ENCODE measurements at places on chromosomes 6 and 20.

DNA sequence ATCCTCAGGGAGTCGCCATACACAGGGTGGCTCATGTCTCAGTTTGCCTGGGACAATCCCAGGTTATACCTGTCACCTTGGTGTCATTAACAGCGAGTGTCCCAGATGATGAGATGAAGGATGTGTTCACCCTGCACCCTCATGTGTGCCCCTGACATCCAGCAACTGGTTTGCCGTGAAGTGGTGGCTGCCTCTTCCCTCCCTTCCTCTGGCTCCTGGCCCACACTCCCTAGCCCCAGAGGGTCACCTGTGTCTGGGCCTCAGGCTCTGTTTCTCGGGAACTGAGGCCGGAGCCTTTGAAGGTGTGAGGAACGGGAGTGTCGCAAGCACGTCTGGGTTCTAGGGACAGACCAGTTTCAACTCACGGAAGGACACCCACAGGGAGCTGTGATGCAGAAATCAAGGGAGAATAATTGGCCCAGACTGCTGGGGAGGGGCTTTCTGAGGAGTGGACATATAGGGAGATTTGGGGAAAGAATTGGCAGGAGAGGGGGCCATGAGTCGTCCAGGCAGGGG lies 35.8 kb upstream of the PHACTR3 start:
- no peak for DNase-seq

GRCh38 chr6:36989264-36989663 lies 3.3 kb upstream of the MTCH1 start:
- no peak for DNase-seq

DNA sequence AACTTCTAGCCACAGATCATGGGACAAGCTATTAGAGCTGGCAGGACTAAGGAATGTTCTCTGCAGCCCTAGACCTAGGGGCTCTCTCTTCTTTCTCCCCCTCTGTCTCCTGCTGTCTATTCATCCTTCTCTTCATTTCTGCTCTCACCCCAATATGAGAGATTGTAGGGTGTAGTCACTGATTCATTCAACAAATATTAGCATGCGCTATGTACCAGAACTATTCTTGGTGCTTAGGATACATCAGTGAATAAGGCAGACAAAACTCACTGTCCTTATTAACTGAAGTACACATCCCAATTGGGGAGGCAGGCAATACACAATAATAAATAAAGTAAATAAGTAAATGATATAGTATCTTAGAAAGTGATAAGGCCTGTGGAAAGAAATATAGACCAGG lies 14.7 kb upstream of the SIRPB2 start:
- no peak for DNase-seq

DNA sequence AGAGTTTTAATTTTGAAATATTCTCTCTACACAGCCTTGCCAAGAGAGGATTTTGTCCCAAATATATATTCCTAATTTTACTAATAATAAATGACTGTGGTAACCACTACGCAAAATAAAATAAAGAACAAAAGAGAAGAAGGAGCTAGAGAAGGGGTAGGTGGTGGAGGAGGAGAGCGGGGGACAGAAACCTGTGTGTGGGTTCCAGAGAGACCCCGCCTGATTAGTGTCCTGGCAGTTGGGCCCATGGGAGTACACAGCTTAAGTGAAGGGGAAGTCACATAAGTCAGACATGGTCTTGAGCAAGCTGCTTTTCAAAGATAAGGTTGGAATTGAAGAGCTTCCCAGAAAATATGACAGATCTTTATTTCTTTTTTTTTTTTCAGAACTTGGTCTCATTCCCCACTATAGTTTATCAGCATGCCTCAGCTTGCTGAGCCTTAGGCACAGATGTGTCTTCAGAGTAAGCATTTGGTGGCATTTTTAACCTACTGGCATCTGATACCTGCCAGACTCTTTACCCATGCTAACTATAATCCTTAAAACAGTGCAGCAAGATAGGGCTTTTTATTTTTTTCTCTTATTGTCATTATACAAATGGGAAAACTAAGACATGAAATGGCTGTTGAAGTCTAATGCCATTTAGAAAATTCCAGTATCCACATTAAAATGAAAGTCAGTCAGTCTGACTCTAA lies 9.6 kb upstream of the RHAG start:
- no peak for DNase-seq

DNA sequence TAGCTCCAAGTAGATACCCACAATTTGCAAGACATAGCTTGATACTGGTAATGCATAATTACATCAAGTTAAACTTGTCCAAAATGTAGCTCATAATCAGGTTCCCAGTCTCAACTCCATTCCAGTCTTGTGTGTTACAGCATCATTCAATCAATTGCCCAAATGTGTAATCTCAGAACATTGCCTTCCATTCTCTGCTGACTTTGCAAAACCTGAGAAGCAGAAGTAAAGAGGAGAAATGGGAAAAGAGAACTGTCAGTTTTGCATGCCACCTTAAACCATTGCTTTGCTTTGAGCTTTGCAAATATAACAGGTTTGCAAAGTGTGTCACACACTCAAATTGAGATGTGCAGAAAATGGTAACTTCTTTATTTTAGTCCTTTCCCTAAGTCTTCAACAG lies 40.3 kb upstream of the CNKSR3 start:
- DNase-seq: no peak

DNA sequence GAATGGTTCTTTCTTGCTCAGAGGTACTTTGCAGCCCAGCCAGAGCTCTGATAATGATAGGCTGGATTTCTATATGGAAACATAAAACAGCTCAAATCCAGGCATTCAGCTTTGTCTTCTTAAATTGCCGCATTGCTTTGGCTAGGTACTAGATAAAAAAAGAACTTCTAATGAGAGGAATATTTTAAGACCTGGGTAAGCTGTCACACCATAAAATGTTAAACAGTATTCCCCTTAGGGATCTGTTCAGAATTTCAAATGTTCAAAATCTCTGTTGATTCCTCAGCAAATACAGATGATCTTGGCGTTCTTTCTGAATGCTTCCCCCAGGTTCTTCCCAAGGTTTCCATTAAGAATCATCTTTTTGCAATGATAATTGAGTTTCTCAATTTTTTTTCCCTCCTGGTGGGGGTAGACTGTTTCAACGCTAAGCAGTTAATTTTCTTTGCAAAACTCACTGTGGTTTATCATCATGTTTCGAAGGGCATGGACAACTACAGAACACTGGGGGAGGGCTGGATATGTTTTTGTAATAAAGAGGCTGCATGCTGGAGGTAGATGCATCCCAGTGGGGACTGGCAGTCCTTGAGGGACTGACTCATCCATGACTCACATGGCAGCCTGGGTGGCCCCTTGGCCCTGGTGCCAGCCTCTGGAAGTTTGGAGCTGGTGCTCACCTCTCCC lies 31.0 kb downstream of the TIAM2 start:
- DNase-seq: no peak

DNA sequence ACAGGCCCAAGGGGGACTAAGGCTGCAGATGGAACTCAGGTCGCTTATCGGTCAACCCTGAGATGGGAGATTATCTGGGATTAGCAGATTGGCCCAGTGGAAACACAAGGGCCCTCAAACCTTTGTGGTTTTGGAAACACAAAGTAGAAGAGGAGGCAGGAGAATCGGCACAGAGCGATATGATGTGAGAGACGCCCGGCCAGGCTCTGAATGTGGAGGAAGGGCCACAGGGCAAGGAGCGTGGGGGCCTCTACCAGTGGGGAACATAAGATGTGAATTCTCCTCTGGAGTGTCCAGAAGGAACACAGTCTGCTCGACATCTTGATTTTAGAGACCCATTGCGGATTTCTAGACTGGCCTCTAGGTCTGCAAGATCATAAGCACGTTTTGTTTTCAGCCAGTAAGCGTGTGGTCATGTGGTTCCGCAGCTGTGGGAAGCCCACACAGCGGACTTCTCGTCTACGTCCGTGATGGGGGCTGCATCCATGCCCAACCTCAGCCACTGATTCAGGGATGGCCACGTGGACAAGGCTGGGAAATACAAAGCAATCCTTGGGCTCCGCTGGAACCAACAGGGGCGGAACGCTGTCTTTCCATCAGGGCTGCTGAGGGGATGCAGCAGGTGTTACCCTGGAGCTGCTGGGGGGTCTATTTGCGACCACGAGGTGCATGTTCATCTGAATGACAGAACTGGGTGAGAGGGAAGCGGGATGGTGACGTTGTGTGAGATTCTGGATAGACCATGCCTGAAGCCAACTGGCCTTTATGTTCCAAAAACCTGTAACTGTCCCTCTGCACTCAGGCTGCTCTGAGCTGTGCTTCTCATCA lies 127.6 kb upstream of the PMEPA1 start:
- DNase-seq: no peak

- DNase-seq: no peak
These were observed 110.8 kb upstream of the GPR6 start for GRCh38 chr6:109867009-109867969.

GRCh38 chr20:1375515-1375914 lies 17.3 kb downstream of the FKBP1A start:
- DNase-seq: no peak

DNA sequence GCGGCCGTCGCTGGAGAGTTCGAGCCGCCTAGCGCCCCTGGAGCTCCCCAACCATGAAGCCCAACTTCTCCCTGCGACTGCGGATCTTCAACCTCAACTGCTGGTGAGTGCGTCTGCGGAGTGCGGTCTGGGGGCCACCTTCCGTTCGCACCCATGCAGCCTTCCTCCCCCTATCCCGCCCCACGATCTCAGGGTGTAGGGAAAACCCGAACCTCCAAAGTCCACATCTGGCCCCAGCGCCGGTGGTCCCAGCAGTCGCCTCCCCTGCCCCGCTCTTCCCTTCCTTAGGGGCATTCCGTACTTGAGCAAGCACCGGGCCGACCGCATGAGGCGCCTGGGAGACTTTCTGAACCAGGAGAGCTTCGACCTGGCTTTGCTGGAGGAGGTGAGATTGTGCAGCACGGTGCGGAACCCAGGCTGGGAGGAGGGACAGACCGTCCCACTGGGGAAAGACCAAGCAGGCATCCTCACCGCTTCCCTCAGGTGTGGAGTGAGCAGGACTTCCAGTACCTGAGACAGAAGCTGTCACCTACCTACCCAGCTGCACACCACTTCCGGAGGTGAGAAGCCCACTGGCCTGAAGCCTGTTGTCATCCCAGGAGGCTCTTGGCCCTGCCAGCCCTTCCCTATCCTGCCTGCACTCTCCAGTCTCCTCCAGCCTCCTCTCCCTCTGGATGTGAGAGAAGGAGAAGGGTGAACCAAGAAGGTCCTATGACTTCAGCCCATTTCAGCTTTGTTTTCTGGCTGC lies 719 bp downstream of the SMPD2 start:
- peak; percentile 14 for DNase-seq

GRCh38 chr20:56268536-56268935 lies 20.0 kb downstream of the MC3R start:
- DNase-seq: no peak

- DNase-seq: no peak
These were observed 34.9 kb downstream of the UBD start for GRCh38 chr6:29524444-29525310.

DNA sequence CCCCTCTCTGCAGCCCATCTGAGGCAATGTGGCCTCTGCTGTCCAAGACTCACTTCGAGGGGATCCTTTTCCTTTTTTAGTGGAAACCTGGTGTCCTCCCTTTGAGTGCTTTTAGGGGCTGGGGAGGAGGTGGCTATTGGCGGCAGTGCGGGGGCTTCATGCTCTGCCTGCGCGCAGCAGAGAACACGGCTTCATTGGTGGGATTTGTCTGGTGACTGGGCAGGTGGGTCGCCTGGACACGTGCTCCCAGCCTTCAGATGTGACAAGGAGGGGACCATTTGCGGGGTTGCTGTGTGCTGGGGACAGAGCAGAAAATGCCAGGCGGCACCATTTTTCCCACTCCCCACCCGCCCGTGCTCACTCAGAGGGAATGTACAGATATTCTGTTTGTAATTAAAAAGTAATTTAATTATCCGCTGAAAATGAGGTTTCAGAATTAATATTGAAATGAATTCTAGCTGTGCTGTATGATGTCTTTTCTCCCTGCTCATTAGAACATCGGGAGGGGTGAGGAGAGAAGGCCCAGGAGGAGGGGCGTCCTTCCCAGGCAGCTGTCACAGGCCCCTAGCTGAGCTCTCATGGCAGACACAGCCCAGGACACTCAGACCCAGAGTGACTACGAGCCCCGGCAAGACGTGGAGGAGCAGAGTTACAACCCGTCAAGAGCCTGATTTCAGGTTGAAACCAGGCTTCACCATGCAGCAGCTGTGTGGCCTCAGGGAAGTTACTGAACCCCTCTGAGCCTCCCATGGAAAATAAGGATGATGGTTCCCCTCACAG lies 417.2 kb upstream of the SULF2 start:
- no peak for DNase-seq

- DNase-seq: no peak
These were observed 123.2 kb upstream of the BMP5 start for GRCh38 chr6:55998576-55998975.

GRCh38 chr20:63744574-63745423 lies 5.2 kb downstream of the SLC2A4RG start:
- no peak for DNase-seq

GRCh38 chr6:41680182-41680965 lies 42.1 kb downstream of the MDFI start:
- no peak for DNase-seq

GRCh38 chr6:169801396-169802160 lies 50.2 kb downstream of the ERMARD start:
- DNase-seq: no peak

- DNase-seq: peak; percentile 44
These were observed 158.1 kb upstream of the GMDS start for GRCh38 chr6:2403546-2403945.

DNA sequence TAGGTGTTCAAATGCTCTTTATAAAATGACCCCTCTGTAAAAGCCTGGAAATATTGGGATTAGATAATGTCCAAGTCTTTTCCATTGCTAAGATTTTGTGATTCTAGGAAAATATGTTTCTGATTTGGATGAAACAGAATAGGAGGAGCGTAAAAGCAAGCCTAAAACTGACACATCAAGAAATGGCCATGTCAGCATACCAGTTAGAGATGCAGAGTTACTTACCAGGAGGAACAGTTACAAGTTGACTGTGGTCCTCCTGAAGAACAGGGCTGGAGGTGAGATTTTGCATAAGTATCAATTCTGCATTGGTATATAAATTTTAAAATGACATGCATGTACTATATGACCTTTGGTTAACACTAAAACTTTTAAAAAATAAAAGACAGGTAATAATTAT lies 35.3 kb downstream of the EYA2 start:
- no peak for DNase-seq

Measured in NCI-H748 treated with DMSO at 0.1 percent for 48 hours (cell line).